T-helper 2 cell (primary cell): ENCODE measurements at places on chromosomes 4 and X.

DNA sequence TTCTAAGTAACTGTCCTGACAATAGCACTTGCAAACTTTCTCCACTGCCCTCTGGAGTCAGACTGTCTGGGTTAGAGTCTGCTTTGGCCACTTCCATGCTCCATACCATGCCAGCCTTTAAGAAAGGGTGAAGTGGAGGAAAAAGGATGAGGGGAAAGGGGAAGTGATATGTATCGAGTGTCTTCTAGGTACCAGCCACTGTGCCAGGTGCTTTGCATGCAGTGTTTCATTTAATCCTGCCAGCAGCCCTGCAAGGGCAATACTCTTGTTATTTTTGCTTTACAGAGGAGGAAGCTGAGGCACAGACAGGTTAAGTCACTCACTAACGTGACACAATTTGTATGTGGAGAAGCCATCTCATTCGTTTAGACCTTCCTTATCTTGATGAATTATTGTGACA, 55.6 kb downstream of the RTL9 start:
- DNase-seq = no peak

DNA sequence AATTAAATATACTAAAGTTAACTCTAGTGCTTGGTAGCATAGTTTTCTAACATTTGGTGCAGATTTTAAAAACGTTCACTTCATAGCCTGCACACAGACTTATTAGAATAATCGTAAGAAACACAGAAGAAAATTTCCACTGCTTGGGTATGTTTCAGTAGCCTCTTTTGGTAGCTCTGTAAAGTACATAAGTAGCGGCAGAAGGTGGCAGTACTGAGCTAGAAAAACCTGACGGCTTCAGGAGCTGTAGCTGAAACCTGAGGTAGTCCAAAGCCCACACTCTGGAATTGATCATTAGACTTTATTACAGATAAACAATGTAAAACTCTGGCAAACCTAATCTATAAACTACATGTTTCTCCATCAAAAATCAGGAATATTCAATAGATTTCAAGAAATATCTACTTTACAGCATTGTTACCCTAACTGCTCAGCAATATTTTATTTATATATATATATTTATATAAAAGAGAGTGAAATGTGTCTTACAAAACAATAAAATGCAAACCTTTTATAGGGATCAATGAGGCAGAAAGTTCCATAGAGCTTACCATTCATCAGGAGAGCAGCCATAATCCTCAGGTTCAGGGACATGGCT, 88.2 kb downstream of the ATP8A1 start:
- peak; percentile 34 for DNase-seq

DNA sequence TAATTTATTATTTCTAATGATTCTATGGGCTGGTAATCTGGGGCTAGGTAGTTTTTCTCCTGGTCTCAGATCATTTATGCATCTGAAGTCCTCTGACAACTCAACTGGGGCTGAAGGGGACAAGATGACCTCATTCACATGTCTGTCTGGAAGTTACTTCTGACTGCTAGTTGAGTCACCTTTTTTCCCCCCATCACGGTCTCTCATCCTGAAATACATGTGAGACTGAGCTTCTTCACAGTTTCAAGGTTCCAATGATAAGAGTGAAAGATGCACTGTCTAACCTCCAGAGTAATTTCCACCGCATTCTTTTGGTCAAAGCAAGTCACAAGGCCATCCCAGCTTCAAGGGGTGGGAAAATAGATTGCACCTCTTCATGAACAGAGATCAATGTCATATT, 356.7 kb upstream of the RPS6KA3 start:
- no peak for DNase-seq

DNA sequence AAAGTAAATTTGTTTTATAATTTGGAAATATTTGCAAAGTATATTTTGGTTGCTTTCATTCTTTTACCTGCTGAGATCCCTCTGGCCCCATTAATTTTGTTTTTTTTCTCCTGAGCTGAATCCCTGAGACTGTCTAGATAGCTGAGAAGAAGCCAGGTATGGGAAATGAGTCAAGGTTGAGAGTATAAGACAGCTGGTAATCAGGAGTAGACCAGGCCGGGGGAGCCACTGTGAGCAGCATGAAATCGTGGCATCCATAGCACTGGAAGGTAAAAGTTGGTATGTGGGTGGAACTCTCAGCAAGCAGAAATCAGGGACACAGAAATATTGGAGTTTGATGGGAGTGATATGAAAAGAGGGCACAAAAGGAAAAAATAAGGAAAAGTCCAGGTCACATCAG, 164.5 kb downstream of the FHIP1A start:
- no peak for DNase-seq

GRCh38 chr4:141814499-141814898, 178.1 kb downstream of the IL15 start:
- no peak for DNase-seq

DNA sequence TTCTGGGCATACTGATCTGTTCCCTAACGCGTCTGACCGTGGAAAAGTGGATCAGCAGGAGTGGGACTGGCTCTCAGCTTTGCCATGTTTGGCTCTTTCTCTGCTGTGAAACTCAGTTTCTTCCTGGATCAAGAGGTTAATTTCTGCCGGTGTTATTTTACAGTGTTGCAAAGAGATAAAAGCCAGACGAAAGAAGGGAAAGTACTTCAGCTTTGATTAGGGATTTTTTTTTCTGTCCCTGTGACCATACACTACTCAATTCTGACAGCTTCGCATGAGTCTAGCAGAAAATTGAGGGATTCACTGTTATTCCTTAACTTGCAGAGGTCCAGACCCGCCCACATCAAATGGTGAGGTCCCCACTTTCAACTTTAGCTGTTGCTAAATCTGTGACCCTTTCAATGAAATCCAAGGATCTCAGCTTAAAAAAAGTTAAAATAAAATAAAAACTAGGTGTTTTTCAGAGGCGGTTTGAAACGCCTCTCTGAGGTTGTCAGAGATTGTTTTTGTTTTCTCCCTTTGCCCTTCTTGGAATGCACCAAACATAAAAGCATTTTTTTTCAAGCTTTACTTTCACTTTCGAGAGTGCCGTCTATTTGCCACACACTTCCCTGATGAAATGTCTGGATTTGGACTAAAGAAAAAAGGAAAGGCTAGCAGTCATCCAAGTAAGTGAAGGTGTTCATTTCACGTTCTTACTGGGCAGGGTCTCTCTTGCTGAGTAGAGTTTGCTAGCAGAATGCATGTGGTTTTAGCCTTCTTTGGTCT, at the start of gene TLR3:
TSS of gene TLR3 (plus strand) at position 576 of the 768 bp plus-strand sequence. CDS start 7,464 bp downstream, outside the sequence.
- DNase-seq = no peak

DNA sequence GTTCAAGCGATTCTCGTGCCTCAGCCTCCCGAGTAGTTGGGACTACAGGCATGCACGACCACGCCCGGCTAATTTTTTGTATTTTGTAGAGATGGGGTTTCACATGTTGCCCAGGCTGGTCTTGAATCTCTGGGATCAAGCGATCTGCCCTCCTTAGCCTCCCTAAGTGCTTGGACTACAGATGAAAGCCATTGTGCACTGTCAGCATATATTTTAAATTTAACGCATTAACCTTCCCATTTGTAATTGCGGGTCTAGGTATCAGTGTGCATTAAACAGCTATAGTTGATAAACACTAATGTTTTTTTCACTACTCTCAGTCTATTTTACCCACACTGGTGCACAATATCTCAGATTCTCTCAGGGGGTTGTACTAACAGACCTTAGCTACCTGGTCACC, 1930.8 kb downstream of the C4orf33 start:
- DNase-seq = no peak

- DNase-seq = no peak
Measured at GRCh38 chr4:25358515-25359275, 18.4 kb upstream of the ANAPC4 start.

DNA sequence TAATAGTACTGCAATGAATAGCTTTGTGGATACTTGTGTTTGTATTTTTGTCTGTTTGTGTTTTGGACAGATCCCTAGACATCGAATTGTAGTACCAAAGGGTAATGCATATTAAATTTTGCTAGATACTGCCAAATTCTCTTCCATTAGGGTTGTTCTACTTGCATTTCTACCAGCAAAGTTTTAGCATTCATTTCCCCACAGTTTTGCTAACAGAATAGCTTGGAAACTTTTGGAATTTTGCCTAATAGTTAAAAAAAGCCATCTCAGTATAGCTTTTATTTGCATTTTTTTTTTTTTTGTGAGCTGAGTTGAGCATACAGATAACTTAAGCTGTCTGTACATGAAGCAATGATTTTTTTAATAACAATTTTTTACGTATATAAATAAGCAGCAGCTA, 1084.9 kb downstream of the ADGRL3 start:
- no peak for DNase-seq

GRCh38 chr4:137960371-137961050, 281.6 kb downstream of the SLC7A11 start:
- DNase-seq = no peak

GRCh38 chrX:68938244-68939004, 109.6 kb downstream of the EFNB1 start:
- DNase-seq = no peak

- no peak for DNase-seq
Measured at GRCh38 chr4:80566203-80566872, 230.8 kb downstream of the CFAP299 start.

GRCh38 chrX:121128925-121129877, 81.8 kb downstream of the GLUD2 start:
- DNase-seq = no peak

- DNase-seq = no peak
Measured at GRCh38 chr4:174521800-174522182, 497 bp downstream of the HPGD start.

DNA sequence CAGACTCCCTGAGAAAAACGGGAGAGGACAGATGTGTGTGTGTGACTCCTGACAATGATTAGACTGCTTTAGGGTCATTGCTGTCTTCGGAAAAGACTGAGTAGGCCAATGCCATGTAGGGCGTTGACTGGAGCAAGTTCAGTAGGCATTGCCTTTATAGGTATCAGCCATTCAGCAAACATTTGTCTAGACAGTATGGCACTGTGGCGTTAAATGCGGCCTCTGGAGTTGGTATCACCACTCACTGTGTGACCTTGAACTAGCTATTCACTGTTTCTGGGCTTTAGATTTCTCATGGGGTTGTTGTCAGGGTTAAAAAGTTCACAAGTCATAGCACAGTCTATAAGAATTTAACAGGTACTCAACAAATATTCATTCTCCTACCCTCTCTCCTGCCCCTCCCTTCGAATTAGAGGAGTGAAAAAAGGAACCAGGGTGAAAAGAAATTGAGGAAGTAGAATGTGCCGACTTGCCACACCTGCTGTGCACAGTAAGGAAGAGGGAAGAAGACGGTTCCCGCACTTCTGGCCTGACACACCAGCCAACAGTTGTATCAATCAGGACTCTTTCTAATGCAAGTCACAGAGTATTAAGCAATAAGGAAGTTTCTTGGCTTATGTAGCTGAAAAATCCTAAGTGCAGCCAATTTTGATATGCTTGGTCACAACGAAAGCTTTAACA, 83.2 kb upstream of the PLAC8 start:
- no peak for DNase-seq

GRCh38 chr4:15852524-15852923, 74.4 kb downstream of the CD38 start:
- DNase-seq = no peak

GRCh38 chr4:102732678-102733077, 28.1 kb downstream of the MANBA start:
- no peak for DNase-seq
